ENCODE measurements at places on chromosomes 1 and 21.

DNA sequence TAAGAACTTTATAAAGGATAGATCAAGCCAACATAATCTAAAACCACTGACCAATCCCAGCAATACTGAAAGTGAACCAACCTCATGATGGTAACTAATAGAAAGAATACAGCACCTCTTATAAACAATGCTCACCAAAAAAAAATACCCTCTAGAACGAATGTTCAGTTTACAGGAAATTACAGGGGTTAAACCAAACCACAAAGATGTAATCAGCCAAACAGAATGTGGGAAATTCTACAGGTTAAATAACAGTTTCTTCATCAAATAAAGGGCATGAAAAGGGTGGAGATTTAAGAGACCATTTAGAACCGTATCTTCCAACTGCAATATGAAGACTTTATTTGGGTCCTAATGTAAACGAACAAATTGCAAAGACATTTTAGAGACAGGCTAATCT, 30.4 kb downstream of the ARID4B start:
- no peaks in the 10 kb centered on the region for H3K27me3 ChIP-seq
- H3K27ac ChIP-seq, result no peak overlapping the region
- DNase-seq, result no peak

DNA sequence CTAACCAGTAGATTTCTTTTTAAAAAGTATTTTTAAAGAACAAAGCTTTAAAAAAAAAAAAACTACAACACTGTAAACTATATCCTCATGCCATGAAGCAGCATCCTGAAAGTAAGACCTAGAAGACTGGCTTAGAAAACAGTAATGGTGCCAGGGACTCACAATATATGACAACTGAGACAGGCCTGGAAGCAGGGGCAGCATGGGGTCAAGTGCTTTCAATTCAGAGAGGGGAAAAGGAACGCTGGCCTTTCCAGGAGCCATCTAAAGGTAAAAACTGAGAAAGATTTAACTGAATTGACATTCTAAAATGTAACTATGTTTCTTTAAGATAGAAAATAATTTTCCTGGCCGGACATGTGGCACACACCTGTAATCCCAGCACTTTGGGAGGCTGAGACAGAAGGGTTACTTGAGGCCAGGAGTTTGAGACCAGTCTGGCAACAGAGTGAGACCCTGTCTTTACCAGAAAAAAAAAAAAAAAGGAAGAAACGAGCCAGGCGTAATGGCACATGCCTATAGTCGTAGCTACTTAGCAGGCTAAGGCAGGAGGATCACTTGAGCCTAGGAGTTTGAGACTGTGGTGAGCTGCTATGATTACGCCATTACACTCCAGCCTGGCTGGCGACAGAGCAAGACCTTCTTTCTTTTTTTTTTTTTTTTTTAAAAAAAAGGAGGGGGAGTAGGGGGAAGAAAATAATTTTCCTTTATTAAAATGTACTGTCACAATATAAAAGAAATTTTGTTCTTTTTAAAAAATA, 54.1 kb downstream of the SLC35D1 start:
- peaks cover 18% of the 10 kb centered on the region for H3K4me1 ChIP-seq
- DNase-seq, result no peak
- peaks cover 54% of the 10 kb centered on the region for H3K36me3 ChIP-seq
- no peak overlapping the region for H3K4me3 ChIP-seq
- peak overlapping the region; percentile 63 for H3K27ac ChIP-seq

DNA sequence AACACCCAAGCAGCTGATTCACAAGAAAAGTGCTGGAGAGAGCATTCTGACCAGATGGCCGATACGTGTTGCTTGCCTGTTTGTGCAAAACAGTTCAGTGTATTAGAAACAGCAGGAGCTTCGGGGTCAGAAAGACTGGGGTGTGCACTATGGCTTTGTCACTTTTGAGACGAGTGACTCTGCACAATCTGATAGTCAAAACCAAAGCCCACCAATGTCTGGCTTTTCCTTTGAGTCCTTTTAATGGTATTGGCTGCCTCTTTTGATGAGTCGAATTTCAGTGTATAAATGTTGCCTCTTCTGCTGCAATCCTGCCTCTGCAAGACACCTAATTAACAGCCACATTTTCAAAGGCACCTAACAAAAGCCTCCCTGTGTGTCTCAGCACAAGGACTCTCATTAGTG, 444.6 kb downstream of the AJAP1 start:
- no peak overlapping the region for H3K4me3 ChIP-seq
- peak; percentile 3 for DNase-seq
- no peaks in the 10 kb centered on the region for H3K4me1 ChIP-seq
- no peaks in the 10 kb centered on the region for H3K27me3 ChIP-seq
- H3K27ac ChIP-seq, result no peak overlapping the region

DNA sequence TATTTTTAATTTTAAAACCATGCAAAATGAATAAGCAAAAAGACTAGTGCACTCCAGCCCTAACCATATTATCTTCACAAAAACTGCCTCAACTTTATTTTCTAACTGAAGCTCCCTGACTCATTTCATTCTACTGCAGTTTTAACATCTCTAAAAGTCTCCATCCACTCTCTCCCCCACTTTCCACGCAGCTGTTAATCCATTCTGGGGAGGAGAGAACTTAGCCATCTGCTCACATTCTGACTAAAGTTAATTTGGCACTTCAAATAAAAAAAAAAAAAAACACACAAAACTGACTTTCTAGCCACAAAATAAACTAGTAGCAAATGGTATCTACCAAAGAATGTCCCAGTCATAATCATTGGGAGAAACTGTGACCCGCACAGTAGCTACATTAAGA, 5.4 kb upstream of the MYBPHL start:
- no peak overlapping the region for H3K4me3 ChIP-seq
- H3K27me3 ChIP-seq, result no peaks in the 10 kb centered on the region
- no peak overlapping the region for H3K27ac ChIP-seq
- H3K36me3 ChIP-seq, result peaks cover 59% of the 10 kb centered on the region
- peaks cover 7% of the 10 kb centered on the region for H3K4me1 ChIP-seq
- no peak for DNase-seq

DNA sequence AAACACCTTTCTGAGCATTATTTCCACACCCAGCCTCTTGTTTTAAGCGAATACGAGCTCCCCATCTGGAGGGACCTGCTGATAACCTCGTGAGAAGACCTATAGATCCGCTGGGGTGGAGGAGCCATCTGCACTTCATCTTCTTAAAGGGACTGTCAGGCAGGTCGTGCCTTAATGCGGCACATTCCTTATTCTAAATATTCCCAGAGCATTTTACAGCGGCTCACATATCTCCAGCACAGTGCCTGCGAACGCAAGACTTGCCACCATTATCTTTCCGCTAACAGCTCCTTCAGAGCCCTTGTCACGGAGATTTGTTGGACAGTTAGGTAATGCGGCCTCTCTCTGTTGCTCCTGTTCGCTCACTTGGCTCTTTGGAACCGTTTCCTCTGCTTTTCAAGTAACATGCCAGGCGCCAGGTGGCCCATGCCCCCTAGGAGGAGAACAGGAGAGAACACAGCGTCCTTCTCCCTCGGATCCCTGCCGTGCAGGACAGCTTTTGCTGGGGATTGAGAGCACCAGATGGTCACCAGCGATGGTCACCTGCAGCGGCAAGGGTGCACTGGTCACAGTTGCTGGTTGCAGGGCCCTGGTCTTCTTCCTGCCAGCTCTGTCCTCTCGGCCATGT, 162.4 kb downstream of the PGBD5 start:
- H3K27me3 ChIP-seq, result no peaks in the 10 kb centered on the region
- peaks cover 21% of the 10 kb centered on the region for H3K4me1 ChIP-seq
- no peak for DNase-seq
- no peak overlapping the region for H3K27ac ChIP-seq
- H3K36me3 ChIP-seq, result peaks cover 72% of the 10 kb centered on the region

- H3K27ac ChIP-seq, result no peak overlapping the region
- H3K36me3 ChIP-seq, result no peaks in the 10 kb centered on the region
- H3K4me1 ChIP-seq, result no peaks in the 10 kb centered on the region
- H3K4me3 ChIP-seq, result no peak overlapping the region
- H3K27me3 ChIP-seq, result no peaks in the 10 kb centered on the region
Measured at GRCh38 chr1:206744683-206745082, 25.9 kb upstream of the IL19 start.

DNA sequence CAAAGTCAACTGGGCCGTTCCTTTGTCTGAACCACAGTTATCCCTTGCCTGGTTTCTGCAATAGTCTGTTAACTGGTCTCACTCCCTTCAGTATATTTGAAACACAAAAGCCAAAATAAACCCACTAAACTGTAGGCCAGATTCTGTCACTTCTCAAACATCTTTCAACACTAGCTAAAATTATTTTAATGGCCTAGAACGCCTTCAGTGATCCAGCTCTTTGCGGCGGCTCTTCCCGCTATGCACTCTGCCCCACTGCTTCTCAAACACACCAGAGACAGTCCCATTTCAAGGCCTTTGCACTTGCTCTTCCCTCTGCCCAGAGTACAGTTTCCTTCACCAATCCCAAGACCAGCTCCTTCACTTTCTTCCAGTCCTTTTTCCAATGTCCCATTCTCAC, 9.2 kb downstream of the SAMSN1 start:
- no peak overlapping the region for H3K27ac ChIP-seq
- H3K4me1 ChIP-seq, result peaks cover 3% of the 10 kb centered on the region
- DNase-seq, result no peak
- H3K4me3 ChIP-seq, result no peak overlapping the region
- H3K36me3 ChIP-seq, result no peaks in the 10 kb centered on the region

GRCh38 chr1:76471536-76471935, 395.7 kb upstream of the ST6GALNAC5 start:
- no peak overlapping the region for H3K27ac ChIP-seq
- H3K36me3 ChIP-seq, result no peaks in the 10 kb centered on the region
- H3K4me3 ChIP-seq, result no peak overlapping the region
- no peaks in the 10 kb centered on the region for H3K4me1 ChIP-seq

- DNase-seq, result no peak
- H3K4me3 ChIP-seq, result no peak overlapping the region
- H3K4me1 ChIP-seq, result no peaks in the 10 kb centered on the region
- H3K27ac ChIP-seq, result no peak overlapping the region
Measured at GRCh38 chr1:15120251-15120945, 33.1 kb upstream of the TMEM51 start.

GRCh38 chr1:34066166-34066565, 98.9 kb downstream of the CSMD2 start:
- H3K27me3 ChIP-seq, result no peaks in the 10 kb centered on the region
- H3K36me3 ChIP-seq, result no peaks in the 10 kb centered on the region
- no peak overlapping the region for H3K4me3 ChIP-seq
- no peak for DNase-seq
- no peak overlapping the region for H3K27ac ChIP-seq
- H3K4me1 ChIP-seq, result no peaks in the 10 kb centered on the region

DNA sequence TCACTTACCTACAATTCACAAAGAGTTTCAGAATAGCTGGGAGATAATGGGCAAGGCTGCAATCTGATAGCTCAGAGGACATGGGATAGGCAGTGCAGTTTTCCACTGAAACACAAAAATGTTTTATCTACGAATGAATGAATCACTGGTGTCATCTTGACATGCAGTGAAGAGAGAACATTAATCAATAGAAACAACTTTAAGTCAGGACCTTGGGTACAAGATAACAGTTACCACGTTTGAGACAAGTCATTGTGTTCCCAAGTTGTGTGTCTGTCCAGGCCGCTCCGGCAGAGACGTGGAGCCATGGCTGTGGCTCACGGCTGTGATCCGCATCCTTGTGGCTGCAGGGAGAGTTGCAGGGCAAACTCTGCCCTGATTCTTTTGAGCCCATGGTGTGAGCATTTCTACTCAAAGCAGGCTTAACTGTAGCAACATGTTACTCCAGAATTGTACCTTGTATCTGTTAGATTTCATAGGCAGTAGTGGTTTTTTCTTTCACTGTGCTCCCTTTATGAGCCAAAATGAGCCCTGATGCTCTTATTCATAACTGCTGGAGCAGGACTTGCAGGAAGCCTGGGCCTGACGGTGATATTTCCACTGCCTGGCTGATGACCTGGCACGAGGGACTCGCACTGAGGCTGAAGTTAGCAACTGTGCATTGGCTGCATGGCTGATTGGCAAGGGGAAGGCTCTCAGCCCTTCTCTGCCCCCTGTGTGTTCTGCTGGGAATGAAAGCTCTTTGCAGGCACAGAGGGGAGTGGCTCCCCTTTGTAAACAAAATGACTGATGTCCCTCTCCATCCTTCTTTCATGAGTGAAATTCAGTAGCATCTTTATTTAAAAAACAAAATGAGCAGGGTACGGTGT, 465.2 kb downstream of the AJAP1 start:
- no peak overlapping the region for H3K4me3 ChIP-seq
- no peaks in the 10 kb centered on the region for H3K36me3 ChIP-seq
- H3K27ac ChIP-seq, result no peak overlapping the region
- H3K27me3 ChIP-seq, result peaks cover 18% of the 10 kb centered on the region
- no peak for DNase-seq

GRCh38 chr21:33998402-33998801, 75.0 kb upstream of the MRPS6 start:
- H3K27me3 ChIP-seq, result no peaks in the 10 kb centered on the region
- H3K4me1 ChIP-seq, result no peaks in the 10 kb centered on the region
- no peak overlapping the region for H3K4me3 ChIP-seq
- H3K36me3 ChIP-seq, result no peaks in the 10 kb centered on the region
- DNase-seq, result peak; percentile 16

- no peak overlapping the region for H3K27ac ChIP-seq
- no peaks in the 10 kb centered on the region for H3K27me3 ChIP-seq
- DNase-seq, result no peak
- H3K4me1 ChIP-seq, result no peaks in the 10 kb centered on the region
Measured at GRCh38 chr1:182359645-182360044, 31.9 kb downstream of the GLUL start.

DNA sequence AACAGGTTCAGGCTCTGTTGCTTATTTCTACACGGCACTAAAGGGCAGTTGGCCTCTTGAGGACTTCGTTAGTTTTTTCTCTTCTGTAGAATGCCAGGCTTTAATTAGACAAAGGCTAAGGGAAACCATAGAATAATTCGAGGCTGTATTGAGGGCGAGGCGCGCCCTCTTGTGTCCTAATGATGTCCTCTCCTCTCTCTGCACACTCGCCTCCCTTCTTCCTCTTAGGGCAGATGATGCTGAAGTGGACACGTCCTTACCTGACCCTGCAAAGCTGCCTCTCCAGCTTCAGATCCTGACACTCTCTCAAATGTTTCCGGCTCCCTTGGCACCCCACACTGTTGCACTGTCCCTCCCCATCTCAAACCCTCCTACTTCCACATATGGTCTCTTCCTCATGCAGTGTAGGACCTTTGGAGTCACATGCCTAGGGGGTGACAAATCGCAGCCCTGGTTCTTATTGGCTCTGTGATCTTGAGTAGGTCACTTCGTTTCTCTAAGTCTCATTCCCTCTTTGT, 1.9 kb upstream of the ZSCAN20 start:
- H3K4me3 ChIP-seq, result no peak overlapping the region
- H3K27me3 ChIP-seq, result no peaks in the 10 kb centered on the region
- no peak overlapping the region for H3K27ac ChIP-seq
- H3K4me1 ChIP-seq, result peaks cover 55% of the 10 kb centered on the region
- DNase-seq, result peak; percentile 92

GRCh38 chr1:113140588-113141446, 67.8 kb downstream of the LRIG2 start:
- no peaks in the 10 kb centered on the region for H3K27me3 ChIP-seq
- peak; percentile 70 for DNase-seq
- no peaks in the 10 kb centered on the region for H3K36me3 ChIP-seq
- H3K27ac ChIP-seq, result peak overlapping the region; percentile 43
- H3K4me3 ChIP-seq, result peak overlapping the region; percentile 3

DNA sequence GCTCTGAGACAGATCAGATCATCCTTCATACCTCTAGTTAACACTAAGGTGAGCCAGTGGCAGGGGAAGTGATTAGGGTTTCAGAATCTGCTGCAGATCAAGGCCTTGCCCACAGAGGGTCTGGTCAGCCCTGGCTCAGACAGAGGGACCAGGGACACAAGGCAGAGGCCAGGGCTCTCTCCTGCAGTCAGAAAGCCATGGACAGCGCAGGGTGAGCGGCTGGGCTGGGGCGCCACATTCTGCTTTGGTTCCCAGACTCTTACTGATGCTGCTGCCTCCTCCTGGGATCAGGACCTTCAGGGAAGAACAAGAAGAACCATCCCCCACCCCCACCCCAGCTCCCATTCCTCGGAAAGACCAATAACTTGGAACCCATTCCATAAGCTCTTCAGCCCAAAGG, 43.1 kb downstream of the GPR161 start:
- H3K4me1 ChIP-seq, result no peaks in the 10 kb centered on the region
- no peak overlapping the region for H3K4me3 ChIP-seq
- H3K27ac ChIP-seq, result no peak overlapping the region
- DNase-seq, result no peak
